ENCODE measurements at places on chromosomes 6 and 20. TPM values are rescaled to one million over a fixed set of nuclear protein-coding genes. Genes with fewer than 3 reads are reported as not detected.

The RIPOR3 gene
- total RNA-seq: 0.30 TPM

The TCF21 gene
- 9.8 TPM for total RNA-seq

The GDAP1L1 gene
- total RNA-seq: not detected

The BMP6 gene
- 0.15 TPM for total RNA-seq

The PACRG gene
- not detected for total RNA-seq

The FAM83B gene
- 0.15 TPM for total RNA-seq

The LSM2 gene
- 133 TPM for total RNA-seq

The CDH26 gene
- not detected for total RNA-seq

The CCHCR1 gene
- 19.9 TPM for total RNA-seq

The PAX1 gene
- total RNA-seq: not detected

The HTR1E gene
- not detected for total RNA-seq

The FABP7 gene
- total RNA-seq: not detected

The SLC22A7 gene
- not detected for total RNA-seq

The MEI4 gene
- not detected for total RNA-seq

The PPT2 gene
- 13.6 TPM for total RNA-seq

The F13A1 gene
- total RNA-seq: not detected

The SLC44A4 gene
- not detected for total RNA-seq

The NKX2-4 gene
- not detected for total RNA-seq

The CASS4 gene
- total RNA-seq: 2.4 TPM

The TRIM40 gene
- not detected for total RNA-seq

The DEFB123 gene
- total RNA-seq: not detected

The BMP7 gene
- not detected for total RNA-seq

The GTSF1L gene
- not detected for total RNA-seq

The NHSL1 gene
- 9.9 TPM for total RNA-seq

The LRRC73 gene
- total RNA-seq: under 0.01 TPM

All from bronchus fibroblast of lung (primary cell).